NCI-H1436 treated with DMSO at 0.1 percent for 48 hours (cell line): ENCODE measurements at places on chromosomes 16 and 17.

DNA sequence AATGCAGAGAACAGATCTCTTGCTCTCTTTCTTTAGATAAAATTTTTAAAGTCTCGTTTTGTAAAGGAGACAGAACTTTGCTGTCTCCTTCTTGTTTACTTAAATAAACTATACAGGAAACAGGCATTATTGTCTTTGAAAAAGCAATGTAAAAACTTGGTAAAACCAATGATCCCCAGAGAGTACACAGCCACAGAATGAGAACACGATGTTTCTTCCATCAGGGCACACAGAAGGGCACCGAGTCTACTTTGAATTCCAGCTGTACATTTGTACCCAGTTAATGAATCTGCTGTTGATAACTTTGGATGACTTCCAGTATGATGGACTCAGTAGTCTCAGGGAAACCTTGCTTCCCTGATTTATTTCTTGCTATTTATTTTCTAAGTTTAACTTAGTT lies 8.1 kb upstream of the TMEM100 start:
- no peak for DNase-seq

GRCh38 chr16:24626256-24626655 lies 86.9 kb downstream of the RBBP6 start:
- no peak for DNase-seq

GRCh38 chr16:14329727-14330350 lies 258.7 kb downstream of the MRTFB start:
- no peak for DNase-seq

- no peak for DNase-seq
Measured at GRCh38 chr16:83458612-83459011, 349.2 kb upstream of the HSBP1 start.

GRCh38 chr17:67435122-67435521 lies 58.0 kb downstream of the PITPNC1 start:
- no peak for DNase-seq
